Activated effector memory CD4-positive, alpha-beta T cell treated with anti-CD3 and anti-CD28 coated beads, Interleukin-2, amount 50 U/mL, for 16 hours (primary cell): ENCODE measurements at places on chromosomes 11 and 22.
A peak's percentile ranks its signal among the peaks of the same experiment; 100 is the strongest.

GRCh38 chr11:4830346-4830745 is 9.2 kb downstream of the OR51F2 start:
- no peak for DNase-seq

GRCh38 chr11:102615077-102615893 is 9.8 kb downstream of the MMP20 start:
- DNase-seq = no peak

DNA sequence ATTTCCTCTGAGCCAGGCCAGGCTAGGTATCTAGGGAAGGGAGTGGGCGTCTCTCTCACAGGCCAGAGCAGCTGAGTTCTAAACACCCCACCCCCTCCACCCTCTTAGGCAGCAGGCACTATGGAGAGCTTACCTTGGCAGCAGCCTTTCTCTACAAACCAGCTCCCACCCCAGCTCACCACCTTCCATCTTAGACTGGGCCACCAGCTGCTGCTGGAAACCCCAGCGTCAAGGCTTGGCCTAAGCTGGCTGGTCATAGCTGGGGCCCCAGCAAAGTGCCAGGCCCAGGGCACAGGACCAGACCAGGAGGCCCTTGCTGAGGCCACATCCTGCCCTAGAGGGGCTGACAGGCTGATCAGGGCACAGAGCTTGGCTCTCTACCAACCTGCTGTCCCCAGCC is 20.2 kb downstream of the SLC22A12 start:
- no peak for DNase-seq

- no peak for DNase-seq
Observed at GRCh38 chr11:122031813-122032212, 84.2 kb downstream of the BLID start.

DNA sequence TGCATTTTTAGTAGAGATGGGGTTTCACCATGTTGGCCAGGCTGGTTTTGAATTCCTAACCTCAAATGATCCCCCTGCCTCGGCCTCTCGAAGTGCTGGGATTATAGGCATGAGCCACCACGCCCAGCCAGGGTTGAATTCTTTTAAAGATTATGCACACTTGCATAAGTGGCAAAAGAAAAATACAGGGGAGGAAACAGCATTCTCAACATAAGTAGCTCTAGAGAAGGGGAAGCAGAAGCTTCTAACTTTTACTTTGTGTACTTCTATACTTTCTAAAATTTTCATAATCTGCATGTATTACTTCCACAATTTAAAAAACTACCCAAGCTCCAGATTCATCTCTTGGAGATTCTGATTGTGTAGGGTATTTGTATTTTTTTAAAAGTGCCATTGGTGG is 108.0 kb downstream of the SLC1A2 start:
- no peak for DNase-seq

- DNase-seq = no peak
Observed at GRCh38 chr22:35726398-35726797, 8.7 kb downstream of the APOL5 start.

- DNase-seq = no peak
Observed at GRCh38 chr11:13216711-13217075, 60.9 kb upstream of the BMAL1 start.

DNA sequence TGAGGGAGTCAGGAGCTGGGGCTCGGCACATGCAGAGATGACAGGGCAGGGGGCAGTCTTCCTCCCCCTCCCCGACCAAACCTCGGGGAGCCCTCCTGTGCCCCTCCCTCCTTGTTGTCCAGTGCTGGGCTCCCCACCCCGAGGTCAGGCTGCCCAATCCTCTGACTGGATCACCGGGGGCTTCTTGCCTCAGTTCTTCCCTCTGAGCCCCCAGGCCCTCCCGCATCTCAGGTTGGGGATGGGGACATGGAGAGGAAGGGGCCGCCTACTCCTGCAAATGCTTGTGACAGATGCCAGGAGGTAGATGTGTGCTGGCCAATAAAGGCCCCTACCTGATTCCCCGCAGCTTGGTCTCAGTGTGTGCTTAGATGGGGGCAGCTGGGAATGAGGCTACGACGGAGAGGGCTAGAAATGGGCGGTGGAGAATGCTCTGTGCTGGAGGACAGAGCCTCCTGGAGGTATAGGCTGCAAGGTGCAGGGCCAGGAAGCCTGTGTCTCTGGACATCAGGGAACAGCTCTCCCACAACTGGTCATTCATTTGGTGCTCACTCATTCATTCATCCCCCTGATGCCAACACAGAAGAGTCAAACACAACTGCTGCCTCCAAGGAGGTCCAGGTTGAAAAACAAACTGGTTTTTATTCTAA is 8.4 kb downstream of the RHBDD3 start:
- DNase-seq = no peak

DNA sequence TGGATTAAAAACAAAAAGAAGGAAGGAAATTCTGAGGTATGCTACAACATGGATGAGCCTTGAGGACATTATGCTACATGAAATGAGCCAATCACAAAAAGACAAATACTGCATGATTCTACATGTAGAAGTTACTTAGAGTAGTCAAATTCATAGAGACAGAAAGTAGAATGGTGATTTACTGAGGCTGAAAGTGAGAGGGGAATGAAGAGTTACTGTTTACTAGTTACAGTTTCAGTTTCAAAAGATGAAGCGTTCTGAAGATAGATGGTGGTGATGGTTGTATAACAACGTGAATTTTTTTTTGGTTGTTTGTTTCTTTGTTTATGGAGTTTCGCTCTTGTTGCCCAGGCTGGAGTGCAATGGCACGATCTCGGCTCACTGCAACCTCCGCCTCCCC is 9.5 kb downstream of the OR5P2 start:
- no peak for DNase-seq

GRCh38 chr11:122832721-122833470 is 5.4 kb upstream of the CRTAM start:
- no peak for DNase-seq

- DNase-seq = peak; percentile 72
Observed at GRCh38 chr22:46738647-46739093, 618 bp upstream of the CERK start.

DNA sequence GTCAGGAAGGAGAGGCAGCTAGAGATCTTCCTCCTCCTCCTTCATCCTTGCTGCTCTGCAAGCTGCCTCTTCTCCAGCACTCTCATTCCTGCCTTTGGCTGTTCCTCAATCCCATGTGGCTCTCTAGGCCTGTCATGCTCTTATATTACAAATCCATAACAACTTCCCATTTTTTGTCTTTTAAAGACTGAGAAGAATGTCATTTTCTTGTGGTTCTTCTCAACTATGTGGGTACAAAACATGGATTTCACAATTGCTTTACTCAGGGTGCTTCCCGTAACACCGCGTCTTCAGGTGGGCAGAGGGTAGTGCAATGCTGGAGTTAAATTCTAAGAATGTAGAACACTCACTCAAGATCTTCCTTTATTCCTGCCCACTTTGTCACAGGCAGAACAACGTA is 6.8 kb upstream of the CAT start:
- DNase-seq = no peak

GRCh38 chr11:46918083-46918787 is at the start of gene LRP4:
Gene LRP4, minus strand, starts transcription at chr11:46918550. Its CDS starts 171 bp downstream, at chr11:46918379.
- DNase-seq = peak; percentile 76

DNA sequence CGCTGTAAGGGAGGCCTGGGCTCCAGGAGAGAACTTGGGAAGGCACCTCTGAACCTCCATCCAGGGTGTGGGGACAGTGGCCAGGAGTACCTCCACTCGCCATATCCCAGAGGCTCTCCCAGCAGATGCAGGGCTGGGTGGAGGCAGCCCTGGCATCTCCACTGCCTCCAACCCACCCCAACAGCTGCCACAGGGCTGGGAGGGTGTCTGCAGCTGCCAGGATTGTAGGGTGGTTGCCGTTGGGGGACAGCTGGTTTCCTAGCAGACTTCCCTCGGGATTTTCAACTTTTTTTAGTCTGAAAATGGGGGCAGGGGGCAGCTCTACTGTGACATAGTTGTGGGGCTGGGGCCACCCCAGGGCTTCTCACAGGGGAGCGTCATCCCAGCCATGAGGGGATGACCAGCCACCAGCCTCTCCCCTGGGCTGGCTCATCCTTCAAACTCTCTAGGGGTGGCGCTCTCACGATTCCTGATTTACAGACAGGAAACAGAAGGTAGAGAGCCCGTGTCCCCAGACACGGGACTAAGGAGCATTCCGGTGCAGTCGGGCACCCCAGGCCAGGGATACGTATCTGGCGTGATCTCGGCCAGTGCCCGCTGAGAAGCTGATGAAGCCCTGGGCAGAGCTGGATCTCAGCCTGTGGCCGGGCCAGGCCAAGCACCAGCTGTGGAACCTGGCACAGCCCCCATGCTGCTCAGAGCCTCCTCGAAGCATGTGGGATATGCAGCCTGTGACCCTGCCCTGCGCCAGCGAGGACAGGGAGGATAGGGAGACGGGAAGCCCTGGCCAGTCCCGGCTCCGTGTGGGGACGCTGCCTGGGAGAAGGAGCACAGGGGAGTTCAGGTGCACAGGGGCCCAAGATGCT is 9.9 kb downstream of the PRR5 start:
- no peak for DNase-seq

GRCh38 chr22:48923996-48924395 is 903.7 kb downstream of the BRD1 start:
- no peak for DNase-seq

DNA sequence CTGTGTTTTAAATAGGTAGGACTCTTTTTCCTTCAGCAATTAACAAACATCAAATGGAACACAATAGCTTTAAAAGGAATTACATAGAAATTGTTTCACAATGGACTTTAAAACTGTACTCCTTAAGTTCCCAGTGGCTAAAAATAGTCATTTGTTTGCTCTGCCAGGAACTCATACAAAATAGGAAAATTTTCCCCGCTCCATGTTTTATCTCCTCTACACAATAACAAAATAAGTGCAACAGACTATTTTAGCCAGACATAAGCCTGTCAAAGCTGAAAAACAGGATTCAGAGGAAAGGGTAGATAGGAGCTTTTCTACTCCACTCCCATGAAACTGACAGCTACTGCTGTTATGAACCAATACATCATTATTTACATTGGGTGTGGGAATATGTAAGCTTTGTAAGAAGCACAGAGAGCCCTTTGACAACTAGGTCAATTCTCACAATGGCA is 90.1 kb downstream of the STK33 start:
- no peak for DNase-seq

- DNase-seq = no peak
Observed at GRCh38 chr22:49705972-49706352, 121.7 kb downstream of the BRD1 start.

GRCh38 chr22:23121424-23121823 is 20.4 kb downstream of the RSPH14 start:
- DNase-seq = no peak

DNA sequence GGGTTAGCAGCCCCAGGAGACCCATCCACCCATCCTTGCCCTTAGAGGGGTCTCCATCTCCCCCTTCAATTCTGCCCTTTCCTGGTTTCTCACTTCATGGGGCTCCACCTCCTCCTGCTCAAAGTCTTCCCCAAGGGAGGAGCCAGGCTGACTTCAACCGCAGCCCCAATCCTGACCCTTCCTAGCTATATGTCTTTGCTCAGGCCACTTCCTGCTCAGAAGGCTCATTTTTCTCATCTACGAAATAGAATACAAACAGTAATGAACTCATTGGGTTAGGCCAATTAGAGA is 24.5 kb downstream of the POU2AF1 start:
- DNase-seq = no peak

DNA sequence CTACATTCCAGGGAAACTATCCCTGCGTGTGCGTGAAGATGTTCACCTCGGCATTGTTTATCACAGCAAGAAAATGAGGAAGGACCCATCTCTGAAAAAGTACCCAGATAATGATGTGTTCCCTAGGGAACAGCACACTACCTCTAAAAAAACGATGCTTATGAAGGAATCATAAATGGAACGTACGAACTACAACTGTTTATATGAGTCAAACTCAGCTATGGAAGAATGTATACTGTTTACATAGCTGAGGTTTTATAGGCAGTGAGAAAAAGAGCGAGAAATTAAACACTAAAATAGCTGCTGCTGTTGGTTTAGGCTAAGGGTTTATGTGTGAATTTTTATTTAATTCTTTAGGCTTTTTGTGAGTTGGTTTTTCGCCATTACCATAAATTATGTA is 48.9 kb downstream of the APOL1 start:
- DNase-seq = no peak

DNA sequence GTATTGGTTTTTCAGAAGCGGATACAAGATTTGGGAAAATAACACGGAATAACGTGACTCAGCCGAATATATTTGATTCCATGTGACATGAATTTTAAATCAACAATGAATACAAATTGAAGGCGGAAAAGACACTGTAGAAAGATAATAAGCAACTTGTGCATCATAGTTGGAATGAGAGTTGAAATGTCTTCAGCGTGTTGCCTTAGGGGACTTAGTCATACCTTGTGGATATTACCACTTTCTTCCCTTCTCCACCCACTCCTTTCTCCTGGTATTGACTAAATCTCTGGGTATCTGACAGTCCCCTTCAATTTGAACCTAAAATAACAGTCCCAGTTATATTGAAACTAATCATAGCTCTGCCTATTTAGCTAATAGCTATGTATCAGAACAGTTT is 2373.1 kb upstream of the RAG2 start:
- no peak for DNase-seq

DNA sequence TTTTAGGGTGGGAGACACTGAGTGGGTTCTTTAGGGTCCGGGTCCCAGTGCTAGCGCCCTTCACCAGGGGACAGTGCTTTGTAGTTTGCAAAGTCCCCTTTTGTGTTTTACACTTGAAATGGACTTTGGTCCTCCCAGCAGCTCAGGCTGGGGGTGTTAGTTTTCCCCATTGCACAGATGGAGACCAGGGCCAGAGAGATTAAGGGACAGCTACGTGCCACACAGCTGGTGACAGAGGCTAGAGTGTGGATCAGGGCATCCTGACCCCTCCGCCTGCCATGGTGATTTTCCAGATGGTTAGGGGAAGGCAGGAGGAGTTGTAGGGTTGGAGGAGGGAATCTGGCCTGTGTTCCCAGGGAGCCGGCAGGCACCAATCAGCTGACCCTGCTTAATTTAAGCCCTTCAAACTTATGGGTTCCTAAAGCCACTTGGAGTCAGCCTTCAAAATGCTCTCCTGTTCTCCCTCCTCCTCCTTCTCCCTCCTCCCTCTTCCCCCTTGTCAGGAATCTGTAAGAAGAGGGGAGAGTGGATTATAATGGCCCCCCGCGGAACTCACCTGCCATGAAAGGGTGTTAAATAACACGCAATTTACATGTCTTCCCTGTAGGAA is 22.5 kb upstream of the MPPED1 start:
- DNase-seq = peak; percentile 59

DNA sequence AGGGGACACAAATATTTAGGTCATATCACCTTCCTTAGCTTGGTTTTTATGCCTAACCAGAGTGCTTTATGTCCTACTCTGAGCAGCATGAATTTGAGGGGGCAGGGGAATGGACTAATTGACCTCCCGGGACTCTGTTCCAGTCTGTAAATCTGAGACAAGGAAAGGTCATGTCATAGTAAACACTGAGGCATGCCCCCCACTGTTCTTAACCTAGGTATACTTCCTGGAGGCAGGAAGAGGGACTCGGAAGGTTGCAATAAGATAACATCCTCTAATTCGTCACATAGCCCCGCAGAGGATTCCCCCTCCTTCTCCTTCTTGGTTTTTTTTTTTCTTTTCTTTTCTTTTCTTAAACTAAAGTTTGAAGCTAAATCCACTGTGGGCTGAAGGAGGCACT is 540.3 kb upstream of the CADM1 start:
- no peak for DNase-seq

- no peak for DNase-seq
Observed at GRCh38 chr11:50278756-50279155, 246.1 kb downstream of the OR4C45 start.

GRCh38 chr11:71327156-71328085 is 75.0 kb upstream of the SHANK2 start:
- peak; percentile 50 for DNase-seq

GRCh38 chr22:30864441-30865420 is 103.8 kb downstream of the MORC2 start:
- peak; percentile 39 for DNase-seq
